ENCODE measurements at places on chromosomes 1 and 21.

- DNase-seq = no peak
Measured at GRCh38 chr1:207470927-207471326, 16.8 kb downstream of the CR2 start.

GRCh38 chr1:54361342-54361741 lies 44.9 kb downstream of the SSBP3 start:
- no peak for DNase-seq

DNA sequence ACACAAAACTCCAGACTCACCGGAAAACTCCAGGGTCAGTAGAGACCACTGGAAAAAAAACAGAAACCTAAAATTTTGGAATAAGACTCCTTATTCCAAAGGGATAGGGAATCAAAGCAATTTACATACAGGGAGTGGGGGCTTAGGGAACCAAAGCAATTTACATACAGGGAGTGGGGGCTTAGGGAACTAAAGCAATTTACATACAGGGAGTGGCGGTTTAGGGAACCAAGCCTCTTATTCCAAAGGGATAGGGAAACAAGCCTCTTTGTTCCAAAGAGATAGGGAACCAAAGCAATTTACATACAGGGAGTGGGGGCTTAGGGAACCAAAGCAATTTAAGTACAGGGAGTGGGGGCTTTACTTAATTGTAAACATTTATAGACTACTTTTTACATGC lies 28.4 kb upstream of the TTLL7 start:
- DNase-seq = no peak

- no peak for DNase-seq
Measured at GRCh38 chr21:18498431-18498830, 94.8 kb upstream of the TMPRSS15 start.

GRCh38 chr1:88052167-88052566 lies 631.9 kb upstream of the PKN2 start:
- DNase-seq = no peak

All from stimulated activated CD8-positive, alpha-beta memory T cell treated with anti-CD3 and anti-CD28 coated beads, Interleukin-12 subunit alpha, Interleukin-12 subunit beta, amount 100 ng/mL, for 1 hour (primary cell).